ENCODE measurements at places on chromosomes 16 and 17.
A peak's percentile ranks its signal among the peaks of the same experiment; 100 is the strongest.

GRCh38 chr16:11783319-11784037, 13.6 kb downstream of the ZC3H7A start:
- peak; percentile 42 for DNase-seq

DNA sequence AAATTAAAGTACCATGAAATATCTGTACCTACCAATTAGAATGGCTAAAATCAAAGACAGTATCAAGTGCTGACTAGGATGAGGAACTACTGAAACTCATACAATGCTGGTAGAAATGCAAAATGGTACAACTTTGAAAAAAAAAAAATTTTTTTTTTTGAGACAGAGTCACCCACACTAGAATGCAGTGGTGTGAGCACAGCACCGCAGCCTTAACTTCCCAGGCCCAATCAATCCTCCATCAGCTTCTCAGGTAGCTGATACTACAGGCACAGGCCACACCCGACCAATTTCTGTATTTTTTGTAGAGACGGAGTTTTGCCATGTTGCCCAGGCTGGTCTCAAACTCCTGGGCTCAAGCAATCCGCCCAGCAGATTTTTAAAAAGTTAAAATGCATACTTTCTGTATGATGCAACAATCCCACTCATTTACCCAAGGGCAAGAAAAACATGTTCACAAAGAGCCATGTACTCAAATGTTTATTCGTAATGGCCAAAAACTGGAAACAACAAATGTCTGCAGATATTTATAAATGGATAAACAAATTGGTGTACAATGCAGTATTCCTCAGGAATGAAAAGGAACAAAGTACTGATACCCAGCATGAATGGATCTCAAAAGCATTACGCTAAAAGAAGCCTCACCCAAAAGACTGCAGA, 8.7 kb downstream of the SMURF2 start:
- DNase-seq, result peak; percentile 11

DNA sequence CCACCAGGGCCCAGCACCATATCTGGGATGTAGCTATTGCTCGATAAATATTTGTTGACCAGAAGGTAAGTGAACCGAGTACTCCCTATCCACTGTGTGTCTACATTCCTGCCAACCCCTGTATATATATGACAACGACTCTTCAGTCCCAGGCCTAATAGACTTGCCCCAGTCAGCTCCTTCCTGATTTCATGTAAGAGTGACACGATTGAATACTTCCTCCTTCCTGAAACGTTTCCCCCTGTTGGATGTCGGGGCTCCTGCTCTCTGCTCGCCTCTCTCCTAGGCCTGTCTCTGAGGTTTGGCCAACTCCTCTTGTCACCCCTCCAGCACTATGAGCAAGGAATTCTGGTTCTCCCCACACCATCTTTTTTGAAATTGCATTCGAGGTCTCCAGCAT, 178.9 kb downstream of the PRKCA start:
- DNase-seq, result peak; percentile 61

DNA sequence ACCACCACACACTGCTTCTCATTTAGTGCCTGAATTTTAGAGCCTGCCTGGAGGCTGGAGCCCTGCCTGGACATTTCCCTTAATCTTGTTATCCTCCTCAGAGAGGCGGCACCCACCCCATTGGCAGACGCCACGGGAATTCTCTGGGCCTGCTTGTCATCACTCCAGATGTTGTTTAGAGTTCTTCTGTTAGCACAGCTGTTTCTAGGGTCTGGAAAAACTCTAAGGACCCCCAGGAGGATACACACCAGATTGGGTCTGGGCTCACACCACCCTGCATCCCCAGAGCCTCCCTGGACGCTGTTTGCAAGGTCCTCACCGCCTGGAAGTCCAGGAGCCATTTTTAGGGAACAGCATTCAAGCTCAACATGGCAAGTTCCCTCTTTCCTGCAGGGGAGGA, 565 bp upstream of the XAF1 start:
- DNase-seq, result no peak

DNA sequence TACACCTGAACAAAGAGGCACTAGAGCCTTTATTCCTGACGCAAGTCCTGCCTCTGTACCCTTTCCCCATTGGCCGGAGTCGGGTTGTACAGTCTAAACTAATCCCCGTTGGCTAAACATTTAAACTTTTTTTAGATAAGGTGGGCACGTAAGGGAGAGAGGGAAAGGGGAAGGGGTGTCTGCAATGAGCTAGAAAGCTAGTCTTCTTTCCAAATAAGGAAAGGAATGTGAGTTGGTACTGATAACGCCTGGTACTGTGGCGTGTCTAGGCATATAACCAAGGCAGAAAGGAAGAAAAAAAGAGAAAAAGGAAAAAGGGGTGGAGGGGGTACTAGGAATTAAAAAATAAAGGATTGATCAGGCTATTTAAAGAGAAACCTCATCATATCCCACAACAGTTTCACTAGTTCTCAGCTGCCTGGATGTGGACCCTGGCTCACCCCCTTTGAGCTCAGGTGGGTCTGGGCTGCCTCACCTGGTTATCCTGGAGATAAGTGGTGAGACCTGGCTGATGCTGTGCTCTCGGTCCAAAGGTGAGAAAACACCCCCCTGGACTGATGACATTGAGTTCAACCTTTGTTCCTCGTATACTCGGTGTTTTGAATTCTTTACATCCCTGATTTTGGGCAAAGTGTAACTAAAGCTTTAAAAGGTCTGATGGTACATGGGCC, 90.9 kb upstream of the EEF2KMT start:
- DNase-seq, result no peak

GRCh38 chr16:49757559-49758069, 98.3 kb downstream of the ZNF423 start:
- no peak for DNase-seq

GRCh38 chr17:58539698-58540097, 25.3 kb upstream of the MTMR4 start:
- DNase-seq, result no peak

GRCh38 chr17:48494335-48494734, 36.5 kb downstream of the HOXB1 start:
- no peak for DNase-seq

GRCh38 chr17:76772842-76773525, 35.1 kb downstream of the MFSD11 start:
- DNase-seq, result peak; percentile 6

DNA sequence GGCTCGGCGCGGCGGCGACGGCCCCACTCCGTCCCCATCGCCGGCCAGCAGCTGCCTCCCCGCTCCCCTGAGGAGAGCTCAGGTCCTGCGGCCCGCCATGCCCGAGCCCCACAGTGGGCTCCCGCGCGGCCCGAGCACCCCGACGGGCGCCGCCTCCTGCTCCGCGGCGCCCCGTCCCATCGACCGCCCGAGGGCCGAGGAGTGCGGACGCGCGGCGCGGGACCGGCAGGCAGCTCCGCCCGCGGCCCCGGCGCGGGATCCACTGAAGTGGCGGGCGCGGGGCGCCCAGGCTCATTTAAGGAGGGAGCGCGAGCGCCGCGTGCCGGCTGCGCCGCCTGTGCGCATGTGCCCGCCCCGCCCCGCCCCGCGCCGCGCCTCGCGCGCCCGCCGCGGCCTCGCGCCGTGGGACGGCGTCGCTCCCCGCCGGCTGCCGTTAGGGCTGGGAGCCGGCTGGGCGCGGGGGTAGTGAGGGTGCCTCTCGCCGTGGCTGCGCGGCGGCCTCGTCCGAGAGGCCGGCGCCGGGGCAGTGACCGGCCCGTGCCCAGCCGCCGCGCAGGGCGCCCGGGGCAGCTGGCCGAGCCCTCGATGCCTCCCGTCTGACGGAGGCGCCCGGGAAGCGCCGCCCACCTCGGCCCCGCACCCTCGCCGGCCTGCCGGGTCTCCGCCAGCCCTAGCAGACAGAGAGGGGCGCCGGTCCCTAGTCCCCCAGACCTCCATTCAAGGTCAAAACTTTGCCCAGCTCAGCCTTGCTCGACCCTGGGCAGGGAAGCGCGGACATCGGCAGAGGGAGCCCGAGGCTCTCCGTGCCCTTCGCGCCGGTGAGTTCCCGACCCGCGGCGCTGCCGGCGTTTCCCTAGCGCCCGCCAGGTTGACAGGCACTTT, at the start of gene NETO2:
Gene NETO2, minus strand, starts transcription at position 269 of the 882 bp plus-strand sequence. CDS start 333 bp downstream, outside the sequence.
- DNase-seq, result peak; percentile 68

- no peak for DNase-seq
Observed at GRCh38 chr16:86505899-86506864, 4.1 kb upstream of the FOXF1 start.

DNA sequence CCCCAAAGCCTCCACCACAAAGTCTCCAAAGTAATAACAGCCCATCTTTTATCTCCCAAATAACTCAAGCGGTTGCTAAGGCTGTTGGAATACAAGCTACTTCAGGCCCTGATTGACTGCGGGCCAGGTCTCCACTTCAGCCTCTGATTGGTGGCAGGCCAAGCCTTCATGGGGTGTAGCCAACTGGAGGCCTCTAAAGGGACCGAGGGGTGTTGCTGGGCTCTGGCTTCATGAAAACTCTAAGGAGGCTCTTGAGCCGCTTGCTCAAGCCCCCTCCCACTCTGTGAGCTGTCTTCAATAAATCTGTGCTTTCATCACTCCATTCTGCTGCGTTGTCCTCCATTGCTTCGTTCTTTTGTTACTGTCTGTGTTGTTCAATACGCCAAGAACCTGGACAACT, 487.2 kb downstream of the XYLT1 start:
- DNase-seq, result no peak
